Cardiac fibroblast (primary cell): ENCODE measurements at places on chromosomes 7 and 10.
A peak's percentile ranks its signal among the peaks of the same experiment; 100 is the strongest.

DNA sequence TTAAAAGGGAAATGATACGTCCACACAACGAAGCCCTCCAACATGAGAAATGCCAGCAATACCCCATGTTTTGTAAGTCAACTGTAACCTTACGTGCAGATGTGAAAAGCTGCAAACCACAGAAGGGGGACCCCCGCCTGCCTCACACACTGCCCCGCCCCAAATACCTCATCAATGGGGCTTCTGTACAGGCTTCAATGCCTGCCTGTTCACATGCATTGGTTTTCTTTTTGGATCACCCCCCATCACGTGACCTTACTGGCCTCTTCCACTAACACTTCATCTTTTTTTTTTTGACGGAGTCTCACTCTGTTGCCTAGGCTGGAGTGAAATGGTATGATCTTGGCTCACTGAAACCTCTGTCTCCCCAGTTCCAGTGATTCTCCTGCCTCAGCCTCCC is 224.0 kb downstream of the TNS3 start:
- no peak for DNase-seq

DNA sequence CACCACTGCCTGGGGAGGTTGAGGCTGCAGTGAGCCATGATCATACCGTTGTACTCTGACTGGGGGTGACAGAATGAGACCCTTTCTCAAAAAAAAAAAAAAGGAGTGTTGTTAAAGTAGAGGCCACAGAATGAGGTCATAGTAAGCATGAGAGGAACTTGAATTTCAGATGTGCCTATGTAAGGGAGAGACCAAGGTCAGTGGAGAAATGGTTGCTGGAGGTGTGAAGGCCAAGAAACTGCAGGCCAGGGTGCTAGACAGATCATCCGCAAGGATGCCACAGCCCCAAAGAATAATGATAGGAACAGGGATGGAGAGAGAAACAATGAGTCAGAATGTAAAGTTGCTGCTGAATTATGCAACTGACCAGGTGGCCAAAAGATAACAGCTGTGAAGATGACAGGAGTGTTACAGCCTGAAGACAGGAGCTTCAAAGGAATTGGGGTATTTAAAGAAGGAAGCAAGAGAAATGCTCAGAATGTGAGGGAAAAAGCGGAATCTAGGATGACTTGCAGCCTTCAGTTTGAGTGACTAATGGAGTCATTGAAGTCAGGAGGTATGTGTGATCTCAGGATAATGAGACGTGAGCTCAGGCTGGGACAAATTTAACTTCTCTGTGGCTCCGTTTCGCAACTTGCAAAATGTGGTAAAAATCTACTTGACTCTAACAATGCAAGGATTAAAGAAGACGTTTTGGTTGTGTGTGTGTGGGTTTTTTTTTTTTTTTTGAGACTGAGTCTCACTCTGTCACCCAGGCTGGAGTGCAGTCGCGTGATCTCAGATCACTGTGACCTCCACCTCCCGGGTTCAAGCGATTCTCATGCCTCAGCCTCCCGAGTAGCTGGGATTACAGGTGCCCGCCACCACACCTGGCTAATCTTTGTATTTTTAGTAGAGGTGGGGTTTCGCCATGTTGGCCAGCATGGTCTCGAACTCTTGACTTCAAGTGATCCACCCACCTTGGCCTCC is 22.2 kb downstream of the TYW1B start:
- DNase-seq, result peak; percentile 50

DNA sequence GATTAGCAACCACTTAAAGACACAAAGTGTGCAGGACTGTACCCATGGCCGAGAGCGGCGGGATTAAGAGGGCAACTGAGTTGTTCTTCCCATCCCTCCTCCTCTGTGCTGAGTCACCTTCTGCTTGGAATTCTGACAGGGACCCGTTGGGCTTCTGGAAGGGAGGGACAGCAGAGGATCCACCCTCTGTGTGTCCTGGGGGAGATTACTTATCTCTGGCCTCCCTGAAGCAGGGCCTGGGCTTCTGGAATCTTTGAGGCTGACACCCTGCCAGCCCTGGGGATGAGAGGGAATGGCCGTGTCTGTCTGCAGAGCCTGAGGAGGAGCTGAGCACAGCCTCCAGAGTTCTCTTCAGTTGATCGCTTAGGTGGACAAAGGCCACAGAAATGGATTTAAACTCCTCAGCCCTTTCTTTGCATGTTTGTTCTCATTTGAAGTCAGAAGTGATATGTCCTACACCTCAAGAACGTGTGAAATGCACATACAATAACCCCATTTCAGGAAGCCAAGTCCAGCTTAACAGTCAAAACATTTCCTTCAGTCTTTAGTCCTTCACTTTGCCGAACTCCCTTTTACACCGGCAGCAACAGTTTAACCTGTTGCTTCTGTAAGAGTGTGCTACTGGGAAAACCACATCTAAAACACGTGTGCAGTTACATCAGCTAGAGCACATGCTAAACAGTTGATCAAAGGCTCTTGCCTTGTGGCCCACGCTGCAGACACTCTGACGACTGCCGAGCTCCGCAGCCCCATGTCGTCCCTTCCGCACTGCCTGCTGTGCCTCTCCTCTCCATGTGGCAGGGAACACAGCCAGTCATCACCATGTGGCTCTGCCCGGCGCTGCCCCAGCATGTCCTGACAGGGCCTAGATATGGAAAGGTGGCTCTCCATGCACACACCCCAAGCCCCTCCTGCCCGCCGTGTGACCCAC is 55.7 kb downstream of the IKZF1 start:
- peak; percentile 4 for DNase-seq

- no peak for DNase-seq
These were observed 145.2 kb downstream of the SUGCT start for GRCh38 chr7:40279991-40280390.

DNA sequence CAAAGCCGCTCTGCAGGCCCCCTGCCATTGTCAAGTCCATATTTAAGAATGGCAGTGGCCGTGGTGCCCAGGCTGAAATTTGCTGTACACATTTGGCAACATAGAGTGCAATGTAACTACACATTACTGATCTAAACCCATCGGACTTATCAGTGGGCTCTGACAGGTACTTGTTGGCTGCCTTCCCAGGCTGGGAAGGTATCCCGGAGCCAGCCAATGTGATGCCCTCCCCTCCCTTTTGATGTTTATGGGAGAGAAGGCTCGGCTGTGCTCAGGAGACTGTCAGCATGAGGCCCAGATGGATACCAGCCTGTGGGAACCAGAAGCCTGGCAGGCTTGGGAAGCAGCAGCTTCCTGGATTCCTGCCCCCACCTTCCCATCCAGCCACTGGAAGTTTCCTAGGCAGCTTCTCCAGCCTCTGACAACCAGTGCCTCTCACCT is 146.1 kb upstream of the TCF7L2 start:
- DNase-seq, result peak; percentile 22

DNA sequence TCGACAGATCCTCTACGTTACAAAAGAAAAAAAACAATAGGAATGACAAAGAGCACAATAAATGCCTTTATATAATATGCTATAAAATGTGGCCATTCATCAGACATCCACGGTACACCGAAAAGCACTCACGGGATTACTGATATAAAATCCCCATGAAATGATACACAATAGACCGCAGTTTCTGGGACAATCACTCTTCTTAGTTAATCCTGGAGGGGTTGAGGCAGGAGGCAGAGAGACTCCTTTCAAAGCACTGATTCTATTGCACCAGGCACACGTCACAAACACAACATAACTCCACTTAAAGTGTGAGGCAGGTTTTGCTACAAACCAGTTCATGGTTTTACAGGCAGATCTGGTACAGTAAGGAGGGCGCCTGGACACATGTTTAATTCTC is 113.8 kb downstream of the FGFR2 start:
- DNase-seq, result no peak

GRCh38 chr10:73368238-73368637 is 9.6 kb upstream of the CFAP70 start:
- DNase-seq, result no peak

DNA sequence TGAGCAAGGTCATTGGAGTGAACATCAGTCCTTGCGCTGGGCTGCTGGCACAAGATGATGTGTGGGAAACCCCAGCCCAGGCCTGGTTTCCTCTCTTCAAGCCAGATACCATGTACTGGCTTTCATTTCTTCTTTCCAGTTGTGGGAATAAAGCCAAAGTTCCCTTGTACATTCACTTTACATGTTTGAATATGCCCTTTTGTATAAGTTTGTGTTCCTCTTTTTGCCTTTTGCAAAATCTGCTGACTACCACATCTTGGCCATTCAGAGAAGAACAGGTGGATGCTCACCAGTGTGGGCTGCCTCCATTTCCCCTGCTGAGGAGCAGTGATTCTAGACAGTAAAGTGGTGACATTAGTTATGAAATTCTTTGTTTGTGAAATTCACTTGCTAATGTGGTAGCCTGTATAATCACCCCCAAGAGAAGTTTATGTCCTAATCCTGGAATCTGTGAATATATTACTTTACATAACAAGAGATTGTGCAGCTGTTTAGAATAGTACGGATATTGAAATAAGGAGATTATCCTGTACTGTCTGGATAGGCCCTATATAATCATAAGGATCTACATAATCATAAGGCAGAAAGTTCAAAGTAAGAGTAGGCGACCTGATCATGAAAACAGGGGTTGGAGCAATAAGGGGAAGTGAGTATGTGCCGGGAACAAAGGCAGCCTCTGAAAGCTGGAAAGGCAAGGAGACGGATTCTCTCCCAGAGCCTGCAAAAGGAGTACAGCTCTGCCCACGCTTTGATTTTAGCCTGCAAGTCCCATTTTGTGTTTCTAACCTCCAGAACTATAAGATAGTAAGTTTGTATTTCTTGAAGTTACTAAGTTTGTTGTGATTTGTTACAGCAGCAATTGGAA is 18.8 kb upstream of the AOAH start:
- no peak for DNase-seq

DNA sequence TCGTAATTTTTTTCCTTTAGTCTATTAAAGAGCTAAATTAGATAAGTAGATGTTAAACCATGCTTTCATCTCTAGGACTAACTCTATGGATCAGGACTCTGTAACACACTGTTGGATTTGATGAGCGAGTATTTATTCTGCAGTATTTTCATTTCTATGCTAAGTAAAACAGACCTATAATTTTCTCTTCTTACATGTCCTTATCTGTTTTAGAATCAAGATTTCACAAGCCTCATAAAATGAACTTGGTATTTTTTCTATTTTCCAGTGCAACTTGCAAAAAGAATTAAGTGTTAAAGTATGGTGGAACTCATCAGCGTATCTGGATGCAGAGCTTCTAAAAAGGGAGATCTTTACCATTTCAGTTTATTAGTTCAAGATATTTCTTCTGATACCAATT is 2.4 kb downstream of the CACUL1 start:
- DNase-seq, result no peak

- DNase-seq, result no peak
These were observed 5.6 kb downstream of the NPVF start for GRCh38 chr7:25222666-25223065.

GRCh38 chr7:55280031-55280454 is 85.1 kb upstream of the LANCL2 start:
- peak; percentile 81 for DNase-seq

- no peak for DNase-seq
These were observed 355.1 kb upstream of the MBL2 start for GRCh38 chr10:53127686-53128085.

DNA sequence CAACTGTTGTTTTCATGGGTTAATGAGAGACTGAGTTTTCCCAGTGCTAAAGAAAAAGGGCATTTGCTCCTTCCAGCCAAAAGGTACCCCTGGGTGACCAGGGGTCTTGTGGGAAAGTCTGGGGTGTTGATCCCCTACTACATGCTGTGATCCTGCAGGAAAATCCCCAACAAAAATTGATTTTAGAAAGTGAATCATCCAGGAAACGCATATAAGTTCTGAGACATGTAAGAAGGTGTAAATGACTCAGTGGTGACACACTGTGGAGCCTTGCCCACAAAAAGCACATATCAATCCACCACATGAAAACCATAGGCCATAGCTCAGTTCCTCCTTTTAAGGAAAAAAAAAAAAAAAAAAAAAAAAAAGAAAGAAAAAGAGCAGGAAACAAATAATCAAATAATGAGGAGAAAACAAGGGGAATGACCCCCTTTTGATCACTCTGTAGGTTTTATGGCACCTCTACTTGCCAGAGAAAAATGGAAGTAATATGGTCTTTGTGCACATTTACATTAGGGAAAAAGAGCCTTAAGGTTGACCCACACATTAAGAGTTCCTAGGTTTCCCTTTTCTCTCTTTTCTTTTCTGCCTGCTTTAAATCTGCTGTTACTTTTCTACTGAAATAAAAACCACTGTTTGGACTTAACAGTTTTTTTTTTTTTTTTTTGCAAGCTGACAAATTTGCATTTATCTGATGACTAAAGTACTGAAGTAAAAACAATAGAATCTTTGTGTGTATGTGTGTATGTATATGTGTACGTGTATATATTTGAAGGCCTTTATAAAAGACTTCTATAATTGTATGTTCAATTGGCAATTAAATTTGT is 386.0 kb downstream of the KIF20B start:
- DNase-seq, result peak; percentile 11

DNA sequence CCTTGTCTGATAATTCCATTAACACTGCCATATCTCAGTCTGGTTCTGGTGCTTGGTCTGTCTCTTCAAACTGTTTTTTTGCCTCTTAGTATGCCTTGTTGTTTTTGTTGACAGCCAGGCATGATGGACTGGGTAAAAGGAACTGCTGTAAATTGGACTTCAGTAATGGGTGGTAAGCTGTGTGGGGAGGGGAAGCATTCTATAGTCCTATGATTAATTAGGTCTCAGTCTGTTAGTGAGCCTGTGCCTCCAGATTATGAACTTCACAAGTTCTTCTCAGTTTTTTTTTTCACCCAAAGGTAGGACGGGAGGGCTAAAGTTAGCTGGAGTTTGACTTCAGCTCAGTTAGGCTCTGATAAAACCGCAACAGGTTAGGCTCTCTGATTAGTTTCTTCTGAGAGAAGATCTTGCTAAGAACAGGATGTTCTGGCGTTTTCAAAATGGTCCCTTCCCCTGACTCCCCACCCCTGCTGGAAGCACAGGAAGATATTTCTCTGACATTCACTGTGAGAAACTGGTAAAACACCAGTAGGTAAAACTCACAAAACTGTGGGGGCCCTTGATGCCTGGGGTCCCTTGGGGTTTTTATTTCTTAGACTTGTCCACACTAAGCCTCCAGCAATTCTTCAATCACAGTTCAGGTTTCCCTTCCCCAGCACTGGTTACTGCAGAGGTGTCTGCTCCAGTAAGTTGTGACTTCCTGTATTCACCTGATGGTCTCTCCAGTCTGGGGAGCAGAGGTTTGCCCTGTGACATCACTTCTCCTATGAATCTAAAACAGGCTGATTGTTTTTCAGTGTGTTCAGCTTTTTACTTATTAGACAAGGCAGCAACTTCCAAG is 43.3 kb upstream of the CCDC71L start:
- no peak for DNase-seq

- no peak for DNase-seq
These were observed 24.2 kb downstream of the TSPAN15 start for GRCh38 chr10:69475433-69475830.

DNA sequence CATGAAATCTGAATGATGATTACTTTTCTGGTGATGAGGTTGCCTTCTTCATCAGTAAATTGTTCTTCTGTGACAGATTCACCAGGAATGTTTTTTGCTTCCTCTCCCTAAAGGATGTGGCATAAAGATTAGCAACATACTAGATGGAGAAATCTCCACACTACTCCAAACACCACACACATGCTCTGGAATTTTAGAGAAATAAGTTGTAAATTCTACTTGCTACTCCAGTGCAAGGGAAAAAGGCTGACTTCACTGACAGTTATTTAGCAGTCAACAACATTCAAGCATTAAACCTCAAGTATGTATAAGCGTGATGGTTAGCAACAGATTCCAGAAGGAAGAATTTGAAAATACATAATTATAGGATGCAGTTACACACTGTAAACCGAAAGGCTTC is 137.9 kb upstream of the CCDC6 start:
- peak; percentile 62 for DNase-seq

- no peak for DNase-seq
These were observed 27.9 kb upstream of the WDR11 start for GRCh38 chr10:120823266-120823665.

GRCh38 chr7:47759056-47759706 is 177.3 kb upstream of the TNS3 start:
- DNase-seq, result peak; percentile 40
